ENCODE measurements at places on chromosomes 2 and 18. TPM values are rescaled to one million over a fixed set of nuclear protein-coding genes. Genes with fewer than 3 reads are reported as not detected.

Gene MERTK
- total RNA-seq, result 0.09 TPM

DNA sequence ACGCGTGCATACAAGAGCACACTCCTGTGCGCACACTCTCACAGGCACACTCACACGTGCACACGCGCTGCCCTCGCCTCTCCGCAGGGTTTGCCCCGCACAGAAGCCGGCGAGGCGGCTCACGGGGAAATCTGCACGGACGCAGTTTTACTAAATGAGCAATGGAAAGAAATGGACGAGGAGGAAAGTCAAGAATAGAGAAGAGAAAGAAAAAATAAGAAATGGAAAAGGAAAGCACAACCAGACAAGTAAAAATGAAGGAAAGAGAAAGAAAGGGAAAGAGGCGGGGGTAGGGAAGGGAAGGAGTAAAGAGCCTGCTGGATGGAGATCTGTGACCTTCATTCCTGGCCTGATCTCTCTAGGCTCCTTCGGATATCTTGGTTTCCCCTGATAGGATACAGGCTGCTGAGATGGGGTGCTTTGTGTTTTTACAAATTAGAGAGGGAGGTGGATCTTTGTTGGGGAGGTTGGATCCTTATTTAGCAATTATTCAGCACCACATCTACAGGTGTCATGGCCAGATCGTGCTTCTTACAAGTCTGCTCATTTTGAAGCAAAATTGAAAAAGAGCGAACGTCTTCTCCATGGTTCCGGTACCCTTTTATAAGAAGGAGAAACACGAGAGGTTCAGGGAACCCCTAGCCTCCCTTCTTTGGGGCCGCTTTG, 693 bp upstream of the LRP2 start:
- H3K36me3 ChIP-seq, result no peaks in the 10 kb centered on the region
- peaks cover 48% of the 10 kb centered on the region for H3K27me3 ChIP-seq
- peak overlapping the region; percentile 83 for H3K27ac ChIP-seq

GRCh38 chr2:213216461-213216860, 65.0 kb upstream of the IKZF2 start:
- H3K4me3 ChIP-seq, result no peak overlapping the region
- DNase-seq, result no peak
- H3K36me3 ChIP-seq, result no peaks in the 10 kb centered on the region
- H3K4me1 ChIP-seq, result no peaks in the 10 kb centered on the region

DNA sequence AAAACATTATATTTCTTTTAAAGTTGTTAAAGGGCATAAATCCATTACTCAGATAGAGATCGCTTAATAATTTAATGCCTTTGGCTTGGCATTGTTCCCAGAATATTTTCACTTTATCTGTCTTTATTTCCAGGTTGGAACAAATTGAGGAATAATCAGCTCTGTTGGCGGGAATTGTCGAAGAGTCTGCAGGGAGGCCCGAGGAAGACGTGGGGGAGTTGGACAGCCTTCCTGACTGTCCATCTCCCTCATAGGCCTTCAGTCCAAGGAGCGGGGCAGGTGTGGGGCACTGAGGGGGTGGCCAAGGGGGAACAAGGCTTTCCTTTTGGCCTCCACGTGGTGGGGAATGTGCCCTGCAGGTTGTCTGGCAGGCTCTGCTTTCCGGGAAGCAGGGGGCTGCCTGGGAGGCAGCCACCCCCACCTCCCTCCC, 179.6 kb downstream of the ZBTB7C start:
- DNase-seq, result no peak
- peaks cover 36% of the 10 kb centered on the region for H3K4me1 ChIP-seq
- H3K36me3 ChIP-seq, result no peaks in the 10 kb centered on the region
- H3K27me3 ChIP-seq, result peaks cover 11% of the 10 kb centered on the region
- H3K27ac ChIP-seq, result no peak overlapping the region

DNA sequence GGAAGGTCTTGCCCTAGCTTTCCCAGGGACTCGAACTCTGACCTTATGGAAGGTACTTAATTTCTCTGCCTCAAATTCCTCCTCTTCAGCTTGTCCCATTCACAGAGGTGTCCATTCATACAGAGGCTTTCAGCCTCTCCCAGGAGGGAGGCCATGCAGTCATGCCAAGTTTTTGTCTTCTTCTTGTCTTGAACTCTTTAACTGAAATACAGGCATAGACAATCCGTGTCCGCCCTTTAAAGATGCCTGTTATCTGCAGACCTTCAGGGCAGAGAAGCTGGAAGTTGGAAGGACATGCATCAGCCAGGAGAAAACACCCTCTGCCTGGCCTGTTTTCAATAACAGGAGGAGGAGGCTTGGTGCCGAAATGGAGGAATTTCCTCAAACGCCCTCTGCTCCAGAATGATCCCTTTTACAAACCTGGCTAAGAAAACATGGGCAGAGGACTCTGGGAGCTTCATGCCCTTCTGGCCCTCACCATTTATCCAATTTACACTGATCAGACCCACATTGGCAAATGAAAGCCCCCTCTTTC, 308.3 kb downstream of the MYCN start:
- H3K36me3 ChIP-seq, result no peaks in the 10 kb centered on the region
- H3K4me1 ChIP-seq, result no peaks in the 10 kb centered on the region
- H3K27ac ChIP-seq, result no peak overlapping the region
- DNase-seq, result no peak
- no peak overlapping the region for H3K4me3 ChIP-seq
- H3K27me3 ChIP-seq, result no peaks in the 10 kb centered on the region

DNA sequence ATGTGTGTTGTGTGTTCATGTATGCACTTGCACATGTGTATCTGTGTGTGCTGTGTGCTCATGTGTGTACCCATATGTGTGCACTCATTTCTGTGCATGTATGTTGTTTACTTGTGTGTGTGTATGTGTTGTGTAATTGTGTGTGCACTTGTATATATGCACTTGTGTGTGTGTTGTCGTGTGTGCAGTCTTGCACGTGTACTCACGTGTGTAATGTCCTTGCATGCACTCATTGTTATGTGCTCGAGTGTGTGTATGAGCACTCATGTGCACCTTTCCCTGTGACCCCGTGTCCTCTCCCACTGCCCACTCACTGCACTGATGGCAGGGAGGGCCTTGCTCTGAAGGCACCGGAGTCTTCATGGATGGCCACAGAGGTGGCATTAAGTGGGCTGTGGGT, 92.0 kb downstream of the SMIM21 start:
- DNase-seq, result no peak
- no peaks in the 10 kb centered on the region for H3K36me3 ChIP-seq
- no peak overlapping the region for H3K27ac ChIP-seq
- no peaks in the 10 kb centered on the region for H3K4me1 ChIP-seq

DNA sequence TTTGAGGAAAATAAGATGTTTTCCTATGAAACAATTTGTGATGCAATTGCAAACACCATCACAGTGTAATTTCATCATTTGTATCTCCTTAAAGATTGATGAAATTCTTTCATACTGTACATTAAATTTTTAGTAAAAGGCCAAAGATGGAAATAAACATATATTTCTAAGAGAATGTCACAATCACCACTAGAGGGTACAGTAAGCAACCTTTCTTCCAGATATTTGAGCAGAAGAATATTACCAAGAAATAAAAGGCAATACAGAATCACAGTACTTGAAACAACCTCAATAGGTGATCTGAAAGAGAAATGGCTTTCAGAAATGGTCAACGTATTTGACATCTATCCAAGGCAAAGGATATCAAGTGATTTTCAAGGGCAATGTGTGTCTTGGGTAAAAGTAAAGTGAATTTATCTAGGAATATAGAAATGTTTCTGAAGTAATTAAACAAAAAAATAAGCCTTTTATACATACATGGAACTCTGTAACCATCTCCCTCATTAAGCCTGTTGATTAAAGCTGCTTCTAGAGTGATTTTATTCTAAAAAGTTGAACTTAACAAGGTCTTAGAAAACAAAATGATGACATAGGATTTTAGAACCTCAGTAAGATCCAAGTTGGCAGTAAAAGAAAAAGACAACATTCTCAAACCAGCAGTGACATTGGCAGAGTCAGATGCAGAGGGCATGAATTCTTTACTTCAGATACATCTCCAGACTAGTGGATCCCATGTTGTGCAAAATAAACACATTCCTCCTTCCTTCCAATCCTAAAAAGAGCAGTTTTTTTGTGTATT, 90.3 kb upstream of the SESTD1 start:
- no peaks in the 10 kb centered on the region for H3K4me1 ChIP-seq
- H3K36me3 ChIP-seq, result no peaks in the 10 kb centered on the region
- H3K27ac ChIP-seq, result no peak overlapping the region
- DNase-seq, result no peak
- no peak overlapping the region for H3K4me3 ChIP-seq

DNA sequence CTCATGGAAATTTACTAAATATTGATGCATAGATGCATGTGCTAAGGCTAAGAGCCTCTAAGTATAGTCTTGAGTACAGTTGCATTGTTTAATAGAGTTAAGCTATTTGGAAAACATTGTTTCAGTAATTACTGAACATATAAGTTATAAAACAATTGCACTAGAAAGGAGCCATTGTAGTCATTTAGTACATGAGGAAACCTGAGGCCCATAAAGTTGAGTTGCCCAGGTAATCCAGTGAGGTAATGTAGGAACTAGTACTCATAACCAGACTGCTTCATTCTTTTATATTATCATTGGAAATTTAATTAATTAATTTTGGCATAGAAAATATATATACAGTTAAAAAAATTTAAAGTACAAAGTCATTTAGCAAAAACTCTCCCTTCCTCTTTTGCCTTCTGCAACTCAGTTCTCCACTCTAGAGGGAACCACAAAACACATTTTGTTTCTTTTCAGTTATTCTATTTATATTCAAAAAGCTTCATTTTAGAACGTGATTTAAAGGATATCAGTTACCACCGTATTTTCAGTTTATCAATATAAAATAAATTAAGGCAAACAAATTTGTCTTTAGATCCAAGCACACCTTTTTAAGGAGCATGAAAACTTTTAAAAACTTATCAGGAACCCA, 27.8 kb upstream of the TBR1 start:
- peaks cover 36% of the 10 kb centered on the region for H3K36me3 ChIP-seq
- H3K27ac ChIP-seq, result no peak overlapping the region
- no peak for DNase-seq
- no peaks in the 10 kb centered on the region for H3K27me3 ChIP-seq
- H3K4me3 ChIP-seq, result no peak overlapping the region
- peaks cover 45% of the 10 kb centered on the region for H3K4me1 ChIP-seq

- H3K4me1 ChIP-seq, result peaks cover 21% of the 10 kb centered on the region
- H3K27ac ChIP-seq, result no peak overlapping the region
- no peaks in the 10 kb centered on the region for H3K27me3 ChIP-seq
- DNase-seq, result no peak
- no peak overlapping the region for H3K4me3 ChIP-seq
These were observed 3.7 kb downstream of the ETAA1 start for GRCh38 chr2:67400560-67401485.

Gene UGT1A3
- not detected for total RNA-seq

Gene ATP6V1C2
- not detected for total RNA-seq

DNA sequence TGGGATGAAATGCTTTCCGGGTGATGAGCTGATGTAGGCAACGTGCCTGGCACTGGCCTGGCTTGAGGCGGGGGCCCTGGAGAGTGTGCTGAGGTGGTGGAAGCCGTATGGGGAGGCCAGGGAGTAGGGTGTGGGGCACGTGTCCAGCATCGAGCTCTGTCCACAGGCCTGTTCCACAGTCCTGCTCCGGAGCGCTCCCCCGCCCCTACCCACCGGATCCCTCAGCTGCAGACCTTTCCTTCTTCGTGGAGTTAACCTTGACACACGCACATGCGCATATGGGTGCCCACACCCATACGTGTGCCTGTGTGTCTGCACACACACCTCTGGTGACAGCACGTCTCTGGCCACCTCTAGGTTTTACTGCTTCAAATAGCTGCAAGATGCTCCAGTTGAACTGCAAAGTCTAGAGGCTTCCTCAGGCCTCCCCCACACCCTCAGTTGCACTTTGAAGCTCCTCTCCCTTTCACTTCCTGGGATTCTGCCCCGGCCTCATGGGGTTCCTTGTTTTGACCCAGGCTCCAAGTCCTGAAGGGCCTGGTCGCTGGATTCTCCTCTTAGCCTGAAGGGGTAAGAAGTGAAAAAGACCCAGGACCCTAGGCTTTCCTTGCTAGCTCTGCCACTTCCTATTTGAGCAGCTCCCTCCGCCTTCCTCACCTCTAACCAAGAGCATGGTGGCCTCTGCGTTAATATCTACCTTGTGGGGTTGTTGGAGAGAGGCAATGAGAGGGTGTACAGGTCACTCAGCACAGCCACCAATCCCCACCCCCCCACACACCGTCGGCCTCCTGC, 49.5 kb downstream of the INHBB start:
- no peak overlapping the region for H3K4me3 ChIP-seq
- H3K27ac ChIP-seq, result no peak overlapping the region
- H3K27me3 ChIP-seq, result no peaks in the 10 kb centered on the region
- no peak for DNase-seq

- no peaks in the 10 kb centered on the region for H3K36me3 ChIP-seq
- peak overlapping the region; percentile 66 for H3K27ac ChIP-seq
- H3K4me3 ChIP-seq, result no peak overlapping the region
These were observed 32.3 kb upstream of the NEB start for GRCh38 chr2:151766437-151767153.

DNA sequence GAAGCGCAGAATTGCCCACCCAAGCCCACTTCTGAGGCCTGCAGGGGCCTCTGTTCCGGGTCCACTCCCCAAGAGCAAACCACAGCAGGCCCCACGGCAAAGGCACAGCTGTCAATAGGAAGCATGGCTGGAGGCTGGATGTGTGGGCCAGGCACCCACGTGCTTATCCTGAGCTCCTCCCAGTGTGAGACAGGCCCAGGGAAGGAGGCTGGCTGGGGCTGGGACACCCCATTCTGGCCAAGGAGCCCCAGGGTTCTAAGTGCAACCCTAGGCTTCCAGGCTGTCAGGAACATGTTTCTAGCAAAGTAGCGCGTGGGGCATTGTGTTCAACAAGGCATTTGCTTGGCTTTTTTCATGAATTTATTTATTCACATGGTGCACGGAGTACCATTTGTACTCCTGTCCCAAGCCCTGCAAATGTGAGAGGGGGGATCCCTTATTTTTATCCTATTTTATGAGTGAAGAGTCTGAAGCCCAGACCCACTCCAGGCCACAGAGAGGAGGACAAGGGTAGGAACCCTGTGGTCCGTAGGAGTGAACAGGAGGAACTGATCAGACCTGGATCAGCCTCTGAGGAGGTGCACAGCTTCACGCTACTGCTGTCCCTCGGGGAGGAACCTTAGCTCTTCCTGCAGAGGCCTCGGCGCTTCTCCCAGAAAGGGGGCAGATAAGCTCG, 6.1 kb upstream of the RAB17 start:
- H3K27me3 ChIP-seq, result no peaks in the 10 kb centered on the region
- no peak for DNase-seq
- no peak overlapping the region for H3K4me3 ChIP-seq

- peak overlapping the region; percentile 60 for H3K27ac ChIP-seq
- no peaks in the 10 kb centered on the region for H3K36me3 ChIP-seq
- H3K27me3 ChIP-seq, result no peaks in the 10 kb centered on the region
- H3K4me1 ChIP-seq, result peaks cover 27% of the 10 kb centered on the region
These were observed 2.9 kb upstream of the CLEC4F start for GRCh38 chr2:70823249-70823648.

Data from activated CD8-positive, alpha-beta memory T cell treated with anti-CD3 and anti-CD28 coated beads, Interleukin-2, amount 10 ng/mL, durations not matched to agents 7 days and 5 days (primary cell).